Glomerular endothelial cell (primary cell): ENCODE measurements at places on chromosomes 2 and 18. TPM values are rescaled to one million over a fixed set of nuclear protein-coding genes. Genes with fewer than 3 reads are reported as not detected.

GRCh38 chr18:26383454-26384270 lies 157.4 kb downstream of the TAF4B start:
- peak; percentile 23 for DNase-seq

- no peak for DNase-seq
These were observed 40.1 kb downstream of the RTN4 start for GRCh38 chr2:55010149-55010591.

DNA sequence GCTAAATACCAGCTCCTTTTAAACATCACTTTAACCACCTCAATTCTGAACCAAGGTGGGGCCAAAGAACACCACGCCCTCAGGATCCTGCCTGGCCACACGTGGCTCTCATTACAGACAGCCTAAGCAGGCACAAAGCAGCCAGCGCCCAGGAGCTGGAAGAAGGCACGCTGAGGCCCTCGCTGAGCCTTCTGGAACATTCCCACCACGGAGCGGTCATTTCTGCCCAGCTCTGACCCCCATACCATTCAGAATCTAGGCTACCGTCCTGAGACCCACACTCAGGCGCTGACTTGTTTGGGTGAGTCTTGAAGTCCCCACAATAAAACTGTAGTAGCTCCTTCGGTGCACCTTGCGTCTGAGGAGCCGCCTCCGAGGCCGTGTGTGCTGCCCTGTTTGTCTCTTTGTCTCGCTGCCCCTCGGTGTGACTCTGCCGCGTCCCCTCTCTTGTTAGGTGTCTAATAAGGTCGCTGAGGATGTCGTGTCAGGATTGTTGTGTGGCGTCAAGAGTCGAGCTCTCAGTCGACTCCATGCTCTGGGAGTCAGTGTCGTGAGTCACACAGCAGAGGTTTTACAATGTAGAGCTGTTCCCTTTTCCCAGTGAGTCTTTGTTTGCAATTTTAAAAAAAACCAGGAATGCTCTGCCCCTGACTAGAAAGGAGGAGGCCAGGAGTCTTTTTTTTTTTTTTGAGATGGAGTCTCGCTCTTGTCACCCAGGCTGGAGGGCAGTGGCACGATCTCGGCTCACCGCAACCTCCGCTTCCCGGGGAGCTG lies 242.4 kb downstream of the KLHL29 start:
- no peak for DNase-seq

- DNase-seq, result no peak
These were observed 325.5 kb upstream of the HS6ST1 start for GRCh38 chr2:128644156-128644555.

Gene DUSP2
- total RNA-seq, result 0.10 and 0.18 TPM in 2 replicates

DNA sequence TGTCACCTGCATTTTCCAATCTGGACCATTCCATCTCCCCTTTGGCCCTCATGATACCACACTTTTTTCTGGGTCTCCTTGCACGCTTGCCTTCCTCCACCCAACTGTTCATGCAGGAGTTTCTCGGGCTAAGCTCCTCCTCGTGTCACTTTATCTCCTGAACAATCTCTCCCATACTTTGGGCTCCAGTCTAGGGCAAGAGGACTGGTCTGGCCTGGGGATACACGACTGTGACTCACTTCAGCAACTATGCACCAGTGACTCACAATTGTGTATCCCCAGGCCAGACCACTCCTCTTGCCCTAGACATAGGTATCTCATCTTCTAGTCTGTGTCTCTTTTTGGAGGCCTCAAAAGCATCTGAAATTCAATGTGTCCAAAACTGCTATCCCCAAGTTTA lies 149.4 kb upstream of the PTPRM start:
- no peak for DNase-seq

DNA sequence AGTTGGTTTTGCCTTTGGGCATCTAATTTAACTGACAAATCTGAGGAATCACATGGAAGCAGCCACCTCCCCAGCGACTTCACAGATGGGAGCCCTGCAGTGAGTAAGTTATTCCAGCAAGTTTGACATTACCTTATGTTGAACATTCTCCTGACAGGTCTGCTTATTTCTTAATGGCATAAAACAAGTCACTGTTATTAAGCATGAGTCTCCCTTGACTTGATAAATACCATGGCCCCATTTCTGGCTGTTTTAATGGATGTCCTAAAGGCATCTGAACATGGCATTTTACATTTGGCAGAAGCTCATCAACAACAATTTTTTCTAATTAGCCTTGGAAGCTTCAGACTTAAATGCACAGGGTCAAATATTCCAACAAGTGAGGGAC lies 92.6 kb upstream of the CREB1 start:
- DNase-seq, result no peak

Gene VWA3B
- total RNA-seq, result not detected in 2 replicates

DNA sequence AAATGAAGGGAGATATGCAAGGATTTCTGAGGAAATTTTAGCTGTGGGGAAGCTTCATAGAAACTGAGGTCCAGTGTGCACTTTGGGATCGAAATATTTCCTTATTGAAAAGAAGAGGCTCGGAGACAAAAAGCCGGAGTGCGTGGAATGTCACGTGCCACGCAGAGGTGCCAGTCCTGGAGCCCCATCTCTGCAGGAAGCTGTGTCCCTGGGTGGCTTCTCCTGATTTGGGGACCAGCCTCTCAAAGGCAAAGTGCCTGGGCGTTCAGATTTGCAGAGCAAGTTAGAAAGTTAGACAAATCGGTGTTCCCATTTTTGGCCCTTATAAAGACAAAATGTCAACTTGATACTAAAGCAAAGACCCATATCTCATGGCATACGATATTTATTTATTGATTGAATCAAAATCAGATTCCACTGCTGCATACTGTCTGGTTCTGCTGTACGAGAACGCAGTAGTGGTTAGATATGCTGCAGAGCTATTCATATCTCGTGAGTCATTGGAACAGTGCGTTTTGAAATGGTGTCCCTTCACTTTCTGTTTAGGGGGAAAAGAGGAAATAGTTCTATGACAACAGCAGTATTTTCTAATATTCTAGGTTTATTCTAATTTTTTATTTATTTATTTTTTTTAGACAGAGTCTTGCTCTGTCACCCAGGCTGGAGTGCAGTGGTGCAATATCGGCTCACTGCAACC lies 9.1 kb upstream of the ATG16L1 start:
- DNase-seq, result no peak

Gene CIB4
- not detected in 2 replicates for total RNA-seq

DNA sequence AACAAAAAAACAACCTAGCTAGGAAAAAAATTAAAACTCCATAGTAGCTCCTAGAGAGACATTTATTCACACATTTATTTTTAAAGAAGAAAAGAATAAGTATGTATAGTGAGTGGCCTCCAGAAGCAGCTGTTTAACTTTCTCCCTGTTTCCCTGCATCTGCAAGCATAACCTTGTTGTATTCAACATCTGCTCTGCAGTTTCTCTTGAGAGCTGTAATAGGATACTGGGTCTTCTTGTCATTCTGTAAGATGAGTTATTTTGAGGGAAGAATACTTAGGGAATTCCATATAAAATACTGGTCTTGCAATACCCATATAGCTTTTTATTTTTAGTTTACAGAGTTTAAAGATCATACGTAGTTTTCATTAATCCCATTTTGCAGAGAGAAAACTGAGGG lies 246.6 kb downstream of the LRRTM1 start:
- DNase-seq, result no peak

DNA sequence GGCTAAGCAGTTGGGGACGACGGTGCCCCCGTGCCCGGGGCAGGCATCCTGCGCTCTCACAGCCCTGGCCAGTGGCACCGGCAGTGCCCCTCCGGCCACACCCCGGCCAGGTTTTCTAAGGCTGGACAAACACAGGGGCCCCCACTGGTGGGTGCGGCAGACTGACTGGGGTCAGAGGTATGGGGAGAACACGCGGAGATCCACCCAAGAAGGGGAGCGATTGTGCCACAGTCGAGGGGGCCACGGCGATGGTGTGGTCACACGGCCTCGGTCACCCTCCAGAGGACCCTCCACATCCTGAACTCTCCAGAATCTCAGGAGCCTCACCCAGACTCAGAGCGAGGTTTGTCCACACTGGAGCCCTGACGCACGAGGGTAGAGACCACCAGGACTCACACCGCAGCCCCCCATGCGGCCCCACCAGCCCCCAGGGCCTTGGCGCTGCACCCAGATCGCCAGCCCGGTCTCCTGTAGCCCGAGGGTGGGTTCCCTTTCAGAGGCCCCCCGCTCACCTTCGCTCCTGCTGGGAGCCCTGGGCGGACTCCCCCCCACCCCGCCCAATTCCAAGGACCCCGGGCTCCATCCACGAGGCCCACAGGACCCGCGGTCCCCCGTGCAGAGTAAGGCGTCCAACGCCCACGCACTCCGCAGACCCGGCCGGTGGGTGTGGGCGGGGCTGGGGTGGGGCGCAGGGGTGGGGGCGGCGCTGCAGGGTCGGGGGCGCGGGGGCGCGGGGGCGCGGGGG lies 15.2 kb downstream of the PDCD1 start:
- no peak for DNase-seq

Gene PDIA6
- total RNA-seq, result 316 and 425 TPM in 2 replicates

Gene ITGB6
- total RNA-seq, result 0.47 and 0.68 TPM in 2 replicates

Gene PHLPP1
- total RNA-seq, result 7.3 and 14.5 TPM in 2 replicates

DNA sequence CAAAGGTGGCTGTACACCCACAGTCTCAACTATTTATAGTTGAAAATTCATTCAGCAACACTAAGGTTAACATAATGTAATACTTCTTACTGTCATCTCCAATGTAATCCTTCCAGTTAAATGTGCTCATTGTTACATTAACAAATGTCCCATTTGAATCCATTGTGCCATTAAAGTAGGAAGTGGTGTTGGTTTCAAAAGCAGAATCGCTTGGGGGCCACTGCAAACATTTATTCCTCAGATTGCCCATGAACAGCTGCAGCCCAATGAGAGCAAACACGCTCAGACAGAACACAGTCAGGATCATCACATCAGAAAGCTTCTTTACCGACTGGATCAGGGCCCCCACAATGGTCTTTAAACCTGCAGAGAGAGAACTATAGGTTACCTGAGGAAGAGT lies 41.4 kb downstream of the SCN3A start:
- DNase-seq, result no peak
